Kidney (tissue), 22 donors: ENCODE measurements at places on chromosomes 4 and X. TPM values are rescaled to one million over a fixed set of nuclear protein-coding genes. Genes with fewer than 3 reads are reported as not detected.

Gene MTMR8
- 2.7 TPM for total RNA-seq

Gene PPP4R3C
- not detected for total RNA-seq

Gene DDIT4L
- 6.1 TPM for total RNA-seq

Gene PAQR3
- 11.4 TPM for total RNA-seq

Gene TMPRSS11F
- total RNA-seq, result not detected

Gene MND1
- 0.98 TPM for total RNA-seq

Gene FBXL5
- total RNA-seq, result 95.3 TPM

Gene ARHGAP4
- total RNA-seq, result 73.0 TPM

DNA sequence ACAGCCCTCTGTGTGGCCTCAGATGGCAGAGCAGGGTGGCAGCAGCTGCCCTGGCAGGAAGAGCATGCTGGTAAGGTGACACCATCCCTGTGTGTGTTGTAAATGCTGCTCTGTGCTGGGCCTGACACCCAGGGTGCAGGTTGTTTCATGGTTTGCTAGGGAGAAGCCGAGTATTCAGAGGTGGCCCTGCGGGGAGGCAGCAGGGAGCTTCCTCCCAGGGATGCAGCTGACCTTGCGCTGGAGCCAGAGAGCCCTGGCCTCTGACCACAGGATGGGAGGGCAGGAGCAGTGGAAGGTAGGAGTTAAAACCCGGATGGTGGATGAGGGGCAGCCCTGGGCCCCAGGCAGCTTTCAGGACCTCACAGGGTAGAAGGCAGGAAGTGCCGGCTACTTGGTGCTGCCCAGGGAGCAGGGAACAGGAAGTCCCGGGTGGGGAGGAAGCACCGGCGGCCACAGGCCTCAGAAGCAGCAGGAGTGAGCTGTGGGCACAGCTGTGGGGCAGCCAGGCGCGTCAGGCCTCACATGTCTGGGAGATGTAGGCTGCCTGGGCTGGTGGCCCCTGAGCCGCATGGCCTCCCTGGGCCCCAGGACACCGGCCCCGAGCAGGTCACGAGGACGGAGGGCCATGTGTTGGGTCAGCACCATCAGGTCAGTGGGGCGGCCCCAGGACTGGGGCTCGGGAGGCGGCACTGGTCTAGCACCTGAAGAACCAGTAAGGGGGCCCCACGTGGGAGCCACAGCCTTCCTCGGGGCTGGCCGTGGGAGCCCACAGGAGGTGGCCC, 19.1 kb downstream of the SH3BP2 start:
- H3K27me3 ChIP-seq, result no peaks in the 10 kb centered on the region
- H3K4me3 ChIP-seq, result no peak overlapping the region
- DNase-seq, result peak; percentile 74
- peaks cover 40% of the 10 kb centered on the region for H3K4me1 ChIP-seq
- peak overlapping the region; percentile 57 for H3K27ac ChIP-seq

- no peak for DNase-seq
- no peak overlapping the region for H3K27ac ChIP-seq
- H3K27me3 ChIP-seq, result no peaks in the 10 kb centered on the region
Observed at GRCh38 chr4:25258980-25259578, 25.2 kb downstream of the PI4K2B start.

DNA sequence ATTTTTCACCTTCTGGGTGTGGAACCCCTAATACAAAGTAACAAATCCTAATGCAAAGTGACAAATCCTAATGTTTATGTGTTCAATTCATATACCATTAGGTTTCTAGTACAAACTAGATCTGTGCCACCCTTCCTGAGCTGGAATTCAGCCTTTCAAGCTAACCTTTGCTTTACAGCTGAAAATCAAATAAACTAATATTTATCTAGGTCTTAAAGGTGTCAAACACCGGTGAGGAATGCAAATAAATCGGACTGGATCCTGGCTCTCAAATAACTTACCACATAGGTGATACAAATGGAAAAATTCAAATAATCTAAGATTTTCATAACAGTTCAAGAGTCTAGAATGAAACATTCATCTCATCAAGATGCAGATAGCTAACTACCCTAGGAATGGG, 11.6 kb downstream of the IRF2 start:
- peaks cover 2% of the 10 kb centered on the region for H3K36me3 ChIP-seq
- no peak overlapping the region for H3K4me3 ChIP-seq
- no peak overlapping the region for H3K27ac ChIP-seq
- no peaks in the 10 kb centered on the region for H3K27me3 ChIP-seq

- no peaks in the 10 kb centered on the region for H3K27me3 ChIP-seq
- no peaks in the 10 kb centered on the region for H3K36me3 ChIP-seq
- no peak overlapping the region for H3K27ac ChIP-seq
- H3K4me3 ChIP-seq, result no peak overlapping the region
Observed at GRCh38 chr4:151296227-151296626, 19.3 kb downstream of the PRSS48 start.

GRCh38 chr4:6473264-6474052, 1.0 kb upstream of the PPP2R2C start:
- no peak overlapping the region for H3K27ac ChIP-seq
- peaks cover 5% of the 10 kb centered on the region for H3K4me1 ChIP-seq
- no peaks in the 10 kb centered on the region for H3K36me3 ChIP-seq
- H3K27me3 ChIP-seq, result peaks cover 14% of the 10 kb centered on the region
- no peak for DNase-seq

DNA sequence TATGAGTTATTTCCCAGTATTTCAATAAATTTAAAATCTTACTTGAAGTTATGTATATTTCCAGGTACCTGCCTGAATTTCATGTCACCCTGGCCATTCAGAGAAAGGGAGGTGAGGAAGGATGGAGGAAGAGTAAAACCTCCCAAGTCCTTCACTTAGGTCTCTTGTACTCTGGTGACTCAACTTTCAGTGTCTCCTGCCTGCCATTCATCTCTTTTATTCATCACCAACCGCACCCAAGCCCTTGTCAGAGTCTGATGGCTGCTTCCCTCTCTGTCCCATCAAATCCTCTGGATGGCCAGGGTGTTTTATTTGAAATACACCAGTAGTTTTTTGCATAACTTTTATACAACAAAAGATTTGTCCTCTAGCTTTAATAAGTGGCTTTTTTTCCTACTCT, 17.8 kb downstream of the TMPRSS11E start:
- H3K27ac ChIP-seq, result no peak overlapping the region
- DNase-seq, result no peak
- no peak overlapping the region for H3K4me3 ChIP-seq
- H3K27me3 ChIP-seq, result no peaks in the 10 kb centered on the region

- H3K27ac ChIP-seq, result no peak overlapping the region
- H3K4me3 ChIP-seq, result no peak overlapping the region
- H3K4me1 ChIP-seq, result no peaks in the 10 kb centered on the region
- H3K36me3 ChIP-seq, result no peaks in the 10 kb centered on the region
- DNase-seq, result no peak
Observed at GRCh38 chr4:55330241-55330640, 15.8 kb upstream of the SRD5A3 start.

GRCh38 chrX:72110051-72110875, 21.5 kb downstream of the RTL5 start:
- H3K4me1 ChIP-seq, result no peaks in the 10 kb centered on the region
- H3K27ac ChIP-seq, result no peak overlapping the region
- no peaks in the 10 kb centered on the region for H3K36me3 ChIP-seq
- DNase-seq, result no peak

GRCh38 chr4:159227378-159227777, 124.5 kb downstream of the RAPGEF2 start:
- no peaks in the 10 kb centered on the region for H3K4me1 ChIP-seq
- H3K4me3 ChIP-seq, result peak overlapping the region; percentile 38
- H3K27me3 ChIP-seq, result no peaks in the 10 kb centered on the region
- no peaks in the 10 kb centered on the region for H3K36me3 ChIP-seq
- no peak for DNase-seq

- no peaks in the 10 kb centered on the region for H3K4me1 ChIP-seq
- H3K27ac ChIP-seq, result no peak overlapping the region
- no peaks in the 10 kb centered on the region for H3K27me3 ChIP-seq
Observed at GRCh38 chr4:10740891-10741620, 56.5 kb upstream of the CLNK start.

GRCh38 chr4:40559585-40560465, 69.8 kb downstream of the RBM47 start:
- peak overlapping the region; percentile 90 for H3K27ac ChIP-seq
- peaks cover 18% of the 10 kb centered on the region for H3K4me1 ChIP-seq
- no peak overlapping the region for H3K4me3 ChIP-seq
